ENCODE measurements at places on chromosomes 7 and 10.

- no peak for DNase-seq
Observed at GRCh38 chr7:129311429-129311828, 86.6 kb downstream of the AHCYL2 start.

DNA sequence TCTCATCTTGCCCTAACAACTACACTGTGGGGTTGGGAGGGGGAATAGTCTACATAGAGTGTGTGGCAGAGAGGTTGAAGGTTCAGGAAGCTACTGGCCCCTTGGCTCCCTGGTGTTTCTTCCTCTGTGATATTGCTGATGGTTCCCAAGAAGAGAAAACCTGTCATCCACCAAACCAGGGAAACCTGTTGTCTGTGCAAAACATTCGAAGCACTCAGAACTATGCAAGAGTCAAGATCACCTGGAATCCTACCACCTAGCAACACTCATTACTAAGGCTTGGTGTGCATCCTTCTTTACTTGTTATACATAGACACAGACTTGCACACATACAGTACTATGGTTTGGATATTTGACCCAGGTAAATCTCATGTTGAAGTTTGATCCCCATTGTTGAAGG is 46.5 kb upstream of the MKI67 start:
- DNase-seq = no peak

GRCh38 chr7:117895276-117895675 is 22.0 kb upstream of the CTTNBP2 start:
- no peak for DNase-seq

DNA sequence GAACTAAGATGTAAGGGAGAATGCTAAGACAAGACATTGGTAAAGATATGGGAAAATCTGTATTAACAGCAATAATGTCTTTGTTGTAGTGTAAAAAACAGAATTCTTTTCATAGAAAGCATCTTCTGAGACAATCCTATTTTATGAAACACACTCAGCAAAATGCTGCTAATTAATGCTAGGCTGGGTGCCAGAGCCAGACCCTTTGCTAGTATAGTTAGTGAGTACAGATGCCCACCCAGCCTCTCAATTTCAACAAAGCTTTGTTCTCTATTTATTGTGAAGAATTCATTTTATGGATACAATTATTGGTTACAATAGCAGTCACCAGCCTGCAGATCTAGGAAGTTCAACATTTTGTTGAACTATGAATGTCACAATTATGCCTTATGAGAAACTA is 131.0 kb downstream of the SEM1 start:
- no peak for DNase-seq

DNA sequence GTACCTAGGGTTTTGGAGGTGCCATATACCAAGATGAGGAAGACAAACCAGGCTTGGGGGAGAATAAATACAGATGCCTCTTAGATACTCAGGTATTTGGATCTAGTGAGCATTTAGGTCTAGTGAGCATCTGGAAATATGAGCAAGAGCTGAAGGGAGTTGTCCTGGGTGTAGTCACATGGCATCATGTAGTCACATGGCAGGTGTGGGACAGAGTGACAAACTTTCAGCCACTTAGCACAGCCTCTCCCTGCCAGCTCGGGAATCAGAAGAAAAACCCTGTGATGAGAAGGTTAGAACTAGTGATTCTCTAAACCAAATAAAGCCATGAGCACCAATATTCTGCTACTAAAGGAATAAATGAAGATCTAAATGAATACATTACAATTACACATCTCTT is 24.3 kb downstream of the RGR start:
- DNase-seq = no peak

- no peak for DNase-seq
Observed at GRCh38 chr10:78148961-78149612, 115.4 kb downstream of the RPS24 start.

- no peak for DNase-seq
Observed at GRCh38 chr7:151426441-151426903, 13.5 kb downstream of the CRYGN start.

- DNase-seq = no peak
Observed at GRCh38 chr10:99917963-99918825, 91.6 kb downstream of the DNMBP start.

DNA sequence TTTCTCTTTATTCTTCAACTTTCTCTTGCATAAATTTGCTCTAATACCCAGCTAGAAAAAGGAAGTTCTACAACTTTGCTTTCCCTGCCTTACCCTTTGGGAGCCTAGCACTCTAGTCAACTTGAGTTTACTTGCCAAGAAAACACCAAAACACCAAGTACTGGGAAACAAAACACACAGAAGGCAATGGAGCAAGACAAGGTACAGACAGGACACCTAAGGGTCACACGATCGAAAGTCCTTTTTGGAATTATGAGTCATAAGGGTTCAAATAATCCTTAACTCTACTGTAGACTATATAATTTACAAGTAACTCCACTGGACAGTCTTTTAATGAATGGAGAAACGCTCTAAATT is 42.6 kb upstream of the ANAPC16 start:
- no peak for DNase-seq

- DNase-seq = no peak
Observed at GRCh38 chr10:97538411-97538810, 34.2 kb upstream of the ANKRD2 start.

GRCh38 chr10:35585356-35585755 is 19.8 kb upstream of the GJD4 start:
- DNase-seq = no peak

- no peak for DNase-seq
Observed at GRCh38 chr7:12389089-12389700, 14.5 kb downstream of the VWDE start.

DNA sequence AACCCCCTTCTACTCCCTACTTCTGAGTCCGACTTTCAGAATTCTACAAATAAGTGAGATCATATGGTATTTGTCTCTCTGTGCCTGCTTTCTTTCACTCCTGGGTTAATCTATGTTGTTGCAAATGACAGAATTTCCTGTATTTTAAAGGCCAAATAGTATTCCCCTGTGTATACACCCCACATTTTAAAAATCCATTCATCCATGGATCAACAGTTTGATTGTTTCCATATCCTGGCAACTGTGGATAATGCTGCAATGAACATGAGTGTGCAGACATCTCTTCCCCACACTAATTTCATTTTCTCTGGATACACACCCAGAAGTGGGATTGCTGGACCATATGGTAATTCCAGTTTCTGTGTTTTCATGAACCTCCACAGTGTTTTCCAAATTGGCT is 225.8 kb upstream of the TCERG1L start:
- no peak for DNase-seq

- DNase-seq = no peak
Observed at GRCh38 chr7:81690251-81690650, 79.6 kb downstream of the HGF start.

DNA sequence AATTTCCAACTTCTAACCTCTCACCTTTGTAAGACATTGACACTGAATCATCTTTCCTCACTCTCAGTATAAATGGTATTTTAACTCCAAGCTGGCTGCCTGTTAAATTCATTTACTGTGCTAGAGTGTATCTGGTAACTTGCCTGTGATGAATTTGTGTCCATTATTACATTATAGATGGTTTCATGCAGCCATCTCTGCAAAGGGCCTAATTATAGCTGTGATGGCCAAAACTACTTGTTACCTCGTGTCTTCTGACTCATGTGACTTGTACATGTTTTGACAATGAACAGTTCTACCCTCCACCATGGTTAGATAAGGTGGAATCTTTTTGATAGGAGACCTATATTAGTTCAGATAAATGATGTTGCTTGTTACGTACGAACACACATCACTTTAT is 392.0 kb downstream of the PAXIP1 start:
- DNase-seq = no peak

DNA sequence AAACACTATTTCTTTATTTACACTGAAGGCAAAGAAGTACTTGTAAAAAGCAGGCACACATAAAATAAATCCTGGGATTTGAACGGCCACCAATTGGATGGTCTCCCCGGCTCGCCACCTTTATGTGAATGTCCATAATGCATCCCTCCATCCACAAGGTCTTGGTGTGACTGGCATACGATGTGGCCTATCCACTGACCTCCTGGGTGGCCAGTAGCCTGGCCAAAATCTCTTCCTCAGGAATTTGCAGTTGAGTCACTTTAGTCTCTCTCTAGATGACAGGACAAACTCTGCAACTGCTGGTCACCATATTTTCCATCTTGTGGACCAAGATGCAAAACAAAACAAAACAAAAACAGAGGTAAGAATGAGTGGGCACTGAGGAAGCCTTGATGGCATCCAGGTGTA is 39.1 kb downstream of the CDK1 start:
- no peak for DNase-seq

GRCh38 chr7:129497156-129497555 is 5.2 kb upstream of the SMKR1 start:
- no peak for DNase-seq

- DNase-seq = no peak
Observed at GRCh38 chr7:77426052-77426404, 9.9 kb upstream of the GSAP start.

- no peak for DNase-seq
Observed at GRCh38 chr7:112201411-112201810, 4.8 kb downstream of the DOCK4 start.

- DNase-seq = no peak
Observed at GRCh38 chr10:52322936-52323335, 8.9 kb downstream of the DKK1 start.

DNA sequence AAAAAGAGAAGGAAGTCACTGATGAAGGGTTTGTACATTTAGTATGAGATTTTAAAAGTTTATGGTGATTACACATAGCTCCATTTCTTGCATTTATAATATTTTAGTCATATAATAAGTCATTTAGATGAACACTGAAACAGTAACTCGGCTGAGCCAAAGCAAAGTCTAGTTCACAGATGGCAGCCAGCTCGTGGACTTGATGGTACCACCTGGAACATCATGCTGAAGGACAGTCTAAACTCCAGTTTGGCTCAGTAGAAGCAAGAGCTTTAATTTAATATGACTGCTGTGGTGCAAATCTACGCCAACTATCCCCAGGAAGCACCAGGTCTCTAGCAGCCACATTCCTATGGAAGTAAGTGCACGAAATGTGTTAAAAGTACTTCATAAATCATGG is 16.4 kb downstream of the SRI start:
- no peak for DNase-seq

DNA sequence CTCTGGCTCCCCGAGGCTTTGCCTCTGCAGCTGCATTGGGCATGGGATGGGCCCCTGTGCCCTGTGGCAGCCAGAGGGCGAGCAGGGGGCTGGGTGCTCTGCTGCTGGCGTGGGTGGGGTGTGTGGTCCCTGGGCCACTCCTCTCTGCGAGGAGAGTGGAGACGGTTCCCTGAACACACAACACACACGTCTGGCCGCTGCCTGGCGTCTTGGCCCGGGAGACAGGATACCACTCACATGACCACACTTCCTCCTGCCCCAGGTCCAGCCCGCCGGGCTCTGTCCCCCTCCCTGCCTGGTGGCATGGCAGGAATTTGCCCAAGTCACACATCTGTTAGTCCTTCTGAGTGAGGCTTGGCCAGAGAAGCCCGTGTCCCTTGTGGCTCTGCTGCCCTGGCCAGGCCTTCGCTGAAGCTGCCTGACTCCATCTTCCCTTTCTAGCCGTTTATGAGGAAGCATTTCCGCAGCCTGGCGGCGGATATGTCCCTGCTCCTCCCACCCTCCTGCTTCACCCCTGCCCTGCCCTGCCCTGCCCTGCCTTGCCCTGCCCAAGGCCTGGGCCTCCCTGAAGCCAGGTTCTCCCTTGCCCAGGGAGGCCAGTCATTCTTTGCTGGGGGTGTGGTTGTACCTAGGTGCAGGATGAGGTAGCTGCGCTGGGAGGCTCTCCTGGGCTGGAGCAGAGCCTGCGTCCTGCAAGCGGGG is 3.0 kb downstream of the BRI3 start:
- no peak for DNase-seq

DNA sequence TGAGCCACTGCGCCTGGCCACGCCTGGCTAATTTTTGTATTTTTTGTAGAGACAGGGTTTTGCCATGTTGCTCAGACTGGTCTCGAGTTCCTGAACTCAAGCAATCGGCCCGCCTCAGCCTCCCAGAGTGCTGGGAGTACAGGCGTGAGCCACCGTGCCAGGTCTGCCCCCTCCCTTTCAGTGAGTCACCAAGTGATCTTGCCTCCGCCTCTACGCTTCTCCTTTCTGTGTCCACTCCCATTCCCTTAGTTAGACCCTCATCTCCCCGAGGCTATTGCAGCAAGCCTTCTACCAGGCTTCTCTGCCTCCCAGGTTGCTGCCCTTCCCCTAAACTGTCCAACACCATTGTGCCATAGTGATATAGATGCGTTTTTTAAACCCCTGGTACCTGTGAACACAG is 32.9 kb downstream of the CDC123 start:
- no peak for DNase-seq

- no peak for DNase-seq
Observed at GRCh38 chr7:34077168-34077567, 171.8 kb downstream of the BMPER start.

DNA sequence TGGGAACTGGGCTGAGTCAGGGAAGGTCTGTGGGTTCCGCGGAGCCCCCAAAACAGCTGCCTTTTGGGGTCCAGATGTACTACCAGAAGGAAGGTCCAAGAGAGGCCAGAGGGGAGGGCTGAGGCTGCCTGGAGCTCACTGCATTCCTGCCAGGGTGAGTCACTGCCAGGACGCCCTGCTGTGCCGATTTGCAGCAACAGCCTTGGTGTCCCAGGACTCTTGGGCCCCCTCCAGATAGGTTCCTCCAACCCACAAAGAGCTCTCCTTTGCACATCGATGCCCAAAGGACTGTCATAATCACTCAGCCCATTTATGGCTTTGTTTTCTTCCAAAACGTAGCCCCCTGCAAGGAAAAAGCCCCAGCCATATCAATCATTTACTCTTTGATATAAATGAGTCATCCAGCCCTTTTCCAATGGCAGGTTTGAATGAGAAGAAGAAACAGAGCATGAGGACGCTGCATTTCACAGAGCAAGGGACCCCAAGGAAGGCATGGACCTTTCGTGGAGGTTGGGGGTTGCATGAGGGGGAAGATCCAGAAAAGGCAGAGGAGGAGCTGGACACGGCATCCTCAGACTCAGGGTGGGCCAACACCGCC is 32.2 kb upstream of the COL13A1 start:
- DNase-seq = no peak

DNA sequence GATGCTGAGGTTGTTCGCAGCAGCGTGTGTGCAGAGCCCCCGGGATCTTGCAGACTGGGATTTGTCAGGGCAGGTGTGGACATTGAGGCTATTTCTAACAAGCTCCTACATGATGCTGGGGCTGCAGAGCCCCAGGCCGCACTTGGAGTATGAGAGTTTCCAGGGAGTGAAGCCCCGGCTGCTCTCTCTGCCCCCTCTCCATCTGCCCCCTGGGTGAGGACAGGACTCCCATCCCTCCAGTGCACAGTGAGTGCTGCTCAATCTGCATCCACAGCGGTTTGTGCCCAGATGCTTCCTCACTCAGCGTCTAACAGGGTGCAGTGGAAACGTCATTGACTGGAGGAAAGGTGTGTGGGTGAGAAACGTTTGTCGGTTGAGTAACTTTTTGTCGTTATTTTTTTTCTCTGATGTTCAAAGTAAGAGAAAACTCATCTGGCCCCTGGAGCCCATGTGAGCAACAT is 25.3 kb downstream of the IL2RA start:
- DNase-seq = no peak

DNA sequence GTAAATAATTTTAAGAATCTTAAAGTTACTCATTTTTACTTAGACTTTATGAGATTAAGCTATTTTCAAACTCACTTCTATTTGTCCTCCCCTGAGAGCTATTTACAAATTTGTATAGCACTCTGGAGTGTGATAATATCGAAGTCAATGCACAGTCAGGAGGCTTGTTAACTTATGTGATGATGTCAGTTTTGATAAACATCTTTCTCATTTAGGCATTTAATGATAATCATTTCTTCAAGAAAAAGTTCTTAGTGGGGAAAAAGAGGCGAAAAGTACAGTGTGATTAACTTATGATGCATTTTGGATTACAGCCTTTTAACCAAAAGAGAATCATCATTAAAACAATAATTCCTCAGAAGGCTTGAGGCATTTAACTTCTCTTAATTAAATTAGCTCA is 468.6 kb downstream of the AUTS2 start:
- DNase-seq = no peak

Measured in stimulated activated CD4-positive, alpha-beta T cell treated with anti-CD3 and anti-CD28 coated beads, Interleukin-15, amount 100 ng/mL, for 1 hour (primary cell).